NCI-H1694 treated with DMSO at 0.1 percent for 48 hours (cell line): ENCODE measurements at places on chromosomes 3 and 15.

DNA sequence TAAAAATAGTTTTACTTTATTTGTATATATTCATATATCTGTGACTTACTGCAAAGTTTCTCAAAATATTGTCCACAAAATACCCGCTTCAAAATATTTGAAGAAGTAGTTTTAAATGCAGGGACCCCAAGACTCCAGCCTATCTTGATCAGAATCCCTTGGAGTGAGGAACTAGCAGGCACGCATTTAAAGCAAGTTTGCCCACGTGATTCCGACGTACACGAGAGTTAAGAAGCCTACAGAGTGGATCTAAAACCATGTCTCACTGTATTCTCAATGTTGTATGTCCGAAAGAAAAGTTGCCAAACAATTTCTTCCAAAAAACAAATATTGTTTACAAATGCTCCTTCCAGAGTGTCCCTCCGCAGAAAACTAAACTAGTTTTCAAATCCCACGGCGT, 1.7 kb downstream of the GABRB3 start:
- no peak for DNase-seq

- DNase-seq, result no peak
Measured at GRCh38 chr15:68428431-68428940, 3.5 kb downstream of the ITGA11 start.

- DNase-seq, result no peak
Measured at GRCh38 chr15:68220489-68220888, 9.0 kb downstream of the CLN6 start.

GRCh38 chr15:88664151-88664778, 25.4 kb downstream of the ISG20 start:
- DNase-seq, result no peak

DNA sequence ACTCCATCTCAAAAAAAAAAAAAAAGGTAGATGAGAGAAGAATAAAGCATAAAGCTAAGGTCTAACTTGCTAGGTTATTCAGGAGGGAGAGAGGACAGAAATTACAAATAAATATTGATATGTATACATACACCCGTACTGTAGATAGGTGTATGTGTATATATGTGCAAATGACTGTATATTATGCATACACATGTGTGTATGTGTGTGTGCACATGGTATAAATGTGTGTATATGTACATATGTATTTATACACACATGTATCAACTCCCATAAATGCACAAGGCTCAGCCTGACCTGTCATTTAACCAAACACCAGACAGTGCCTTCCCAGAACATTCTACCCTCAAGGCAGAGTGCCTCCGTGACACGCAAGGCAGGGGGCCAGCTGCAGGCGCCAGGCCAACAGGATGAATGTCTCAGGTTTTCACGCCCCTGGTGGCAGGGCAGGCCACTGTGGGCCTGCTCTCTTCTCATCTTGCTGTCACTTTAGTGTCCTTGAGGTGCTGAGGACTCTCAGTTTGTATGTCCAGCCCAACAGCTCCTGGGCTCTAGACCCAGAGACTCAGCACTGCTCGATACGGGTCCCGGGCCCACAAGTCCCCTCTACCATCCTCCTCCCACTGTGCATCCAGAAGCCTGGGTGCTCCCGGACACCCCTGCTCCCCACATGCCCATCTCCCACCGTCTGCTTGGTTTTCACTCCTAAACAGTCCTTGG, 40.4 kb downstream of the TM2D3 start:
- DNase-seq, result no peak

DNA sequence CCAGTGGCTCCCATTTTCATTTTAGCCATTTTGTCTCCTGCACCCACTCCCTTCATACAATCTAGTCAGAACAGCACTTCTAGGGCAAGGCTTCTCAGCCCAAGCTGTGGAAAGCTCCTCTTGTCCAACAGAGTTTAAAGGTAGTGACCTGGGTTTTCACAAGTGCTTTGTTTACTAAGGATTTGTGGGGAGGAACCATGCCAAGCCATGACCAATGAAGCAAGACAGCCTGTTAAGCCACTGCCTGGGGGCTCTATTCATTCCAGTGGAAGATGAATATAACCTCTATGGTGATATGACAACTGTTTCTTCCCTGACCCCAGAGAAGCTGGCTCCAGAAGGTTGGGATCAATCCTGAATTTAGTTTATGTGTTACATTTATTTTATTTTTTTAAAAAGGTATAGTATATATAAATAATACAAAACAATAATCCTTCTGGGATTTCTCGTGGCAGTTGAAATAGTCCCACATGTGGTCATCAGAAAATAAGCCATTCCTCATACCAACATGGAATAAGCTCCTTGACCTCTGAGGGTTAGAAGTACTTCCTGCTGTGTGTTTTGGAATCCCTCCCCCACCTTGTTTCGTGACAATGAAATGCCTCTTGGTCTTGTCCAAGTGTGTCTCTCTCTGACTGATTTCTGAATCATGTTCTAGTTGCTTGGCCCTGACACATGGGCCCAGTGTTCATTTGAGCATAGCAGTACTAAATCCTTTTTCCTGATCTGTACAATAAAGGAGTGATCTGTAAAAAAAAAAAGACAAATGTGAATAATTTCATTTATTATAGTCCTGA, 13.3 kb upstream of the THUMPD3 start:
- DNase-seq, result no peak

DNA sequence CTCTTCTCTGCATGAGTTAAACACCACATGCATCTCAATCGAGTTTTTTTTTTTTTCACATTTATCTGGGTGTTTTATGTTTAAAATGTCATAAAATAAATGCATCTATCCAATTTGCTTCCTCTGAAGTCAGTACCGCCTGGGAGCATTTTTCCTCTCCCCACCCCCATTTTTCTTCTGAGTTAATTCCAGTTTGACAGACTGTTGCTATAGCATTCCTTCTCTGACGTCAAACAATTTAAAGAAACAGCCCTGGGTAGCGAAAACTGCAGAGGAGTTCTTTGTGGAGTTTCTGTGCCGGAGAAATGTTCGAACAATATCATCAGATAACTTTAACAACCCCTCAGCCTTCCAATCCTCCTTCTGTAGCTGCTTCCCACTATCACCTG, 900 bp upstream of the GNB4 start:
- no peak for DNase-seq

DNA sequence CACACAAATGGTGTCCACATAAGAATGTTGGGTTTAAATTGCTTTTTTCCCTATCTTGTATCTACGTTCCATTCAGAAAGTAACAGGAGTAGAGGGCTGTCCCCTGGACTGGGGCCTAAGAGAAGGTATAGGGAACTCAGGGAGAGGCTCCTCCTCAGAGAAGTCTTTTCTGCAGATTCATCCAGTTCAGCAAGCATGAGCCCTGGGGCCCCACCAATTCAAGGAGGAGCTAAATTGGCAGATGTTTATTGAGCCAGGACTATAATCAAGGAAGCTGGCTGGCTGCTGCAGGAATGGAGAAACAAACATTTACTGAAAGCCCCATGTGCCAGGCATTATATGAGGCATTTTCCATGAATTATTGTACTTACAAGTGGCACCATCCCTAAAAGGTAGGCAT, 22.1 kb upstream of the LARS2 start:
- no peak for DNase-seq

GRCh38 chr3:115536171-115536570, 87.1 kb upstream of the GAP43 start:
- DNase-seq, result no peak

GRCh38 chr3:161171639-161172552, 49.2 kb upstream of the NMD3 start:
- DNase-seq, result no peak

GRCh38 chr3:194255252-194256039, 95.7 kb downstream of the CPN2 start:
- no peak for DNase-seq

DNA sequence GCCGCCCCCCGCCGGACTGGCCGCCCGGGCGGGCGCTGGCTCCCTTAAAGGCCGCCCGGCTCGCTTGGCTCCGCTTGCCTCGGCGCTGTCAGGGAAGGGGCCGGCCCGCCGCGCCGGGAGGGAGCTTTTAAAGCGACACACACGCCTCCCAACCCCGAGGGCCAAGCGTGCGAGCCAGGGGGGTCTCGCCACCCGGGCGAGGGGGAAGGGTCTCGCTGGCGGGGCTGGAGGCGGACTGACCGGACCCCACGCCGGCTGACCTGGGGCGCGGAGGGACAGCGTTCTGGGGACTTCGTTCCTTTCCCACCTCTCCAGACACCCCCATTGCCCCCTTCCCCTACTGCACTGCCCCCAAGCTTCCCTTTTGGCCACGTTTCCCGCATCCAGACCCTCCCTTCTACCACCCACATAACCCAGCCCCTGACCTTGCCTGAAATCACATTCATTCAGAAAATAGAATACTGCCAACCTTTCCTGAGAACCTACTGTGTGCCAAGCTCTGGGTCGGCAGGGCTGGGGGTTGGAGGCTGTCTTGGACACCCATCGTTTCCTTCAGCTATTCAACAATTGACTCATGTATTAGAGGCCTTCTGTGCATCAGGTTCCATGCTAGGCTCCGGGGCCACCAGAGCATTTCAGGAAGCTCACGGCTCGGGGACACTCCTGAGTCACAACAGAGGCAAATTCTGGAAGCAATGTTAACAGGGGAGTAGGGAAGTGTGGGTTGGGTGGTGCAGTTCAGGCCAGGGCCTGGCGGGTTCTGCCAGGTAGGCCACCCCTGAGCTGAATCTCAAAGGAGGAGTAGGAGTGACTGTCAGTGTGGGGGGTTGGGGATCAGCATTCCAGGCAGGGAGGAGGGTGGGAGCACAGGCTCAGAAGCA, at the start of gene INSYN1:
INSYN1 (minus strand) TSS at position 102 of the 881 bp plus-strand sequence. CDS start 2,221 bp downstream, outside the sequence.
- DNase-seq, result no peak

DNA sequence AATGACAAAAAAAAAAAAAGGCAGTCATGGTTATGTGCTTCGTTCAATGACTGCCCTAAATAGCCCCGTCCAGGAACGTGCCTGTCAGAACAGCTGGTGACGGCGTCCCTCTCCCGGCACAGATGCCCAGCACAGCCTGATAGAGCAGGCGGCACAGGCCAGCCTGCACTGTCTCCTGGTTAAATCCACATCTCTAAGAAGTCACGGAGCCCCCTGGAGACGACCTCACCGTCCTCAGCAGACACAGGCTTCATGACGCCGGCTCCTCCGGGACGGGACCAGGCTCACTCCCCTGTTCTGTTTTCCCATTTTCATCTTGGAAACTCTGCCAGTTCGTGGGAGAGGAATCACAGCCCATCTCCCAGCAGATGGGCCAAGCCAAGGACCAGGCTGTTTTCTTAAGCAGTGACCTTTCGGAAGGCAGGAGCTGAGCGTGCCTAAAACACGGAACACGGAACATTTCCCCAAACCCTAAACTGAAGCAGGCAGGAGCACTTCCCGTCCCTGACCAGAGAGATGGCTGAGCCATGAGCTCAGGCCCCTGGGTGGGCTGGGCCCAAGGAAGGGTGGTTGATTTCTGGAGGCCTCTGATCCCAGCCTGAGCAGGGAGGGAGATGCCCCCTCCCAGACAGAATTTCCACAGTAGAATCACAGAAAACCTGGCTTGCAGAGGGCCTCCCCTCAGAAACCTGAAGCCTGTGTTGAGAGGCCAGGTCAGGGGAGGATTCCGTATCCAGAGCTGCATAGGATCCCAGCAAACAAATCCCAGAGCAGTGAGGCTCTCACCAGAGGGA, 35.9 kb downstream of the ADCY5 start:
- DNase-seq, result peak; percentile 49

- no peak for DNase-seq
Measured at GRCh38 chr3:177061369-177061768, 135.9 kb downstream of the TBL1XR1 start.

GRCh38 chr3:172029425-172030098, 9.8 kb upstream of the FNDC3B start:
- no peak for DNase-seq

- no peak for DNase-seq
Measured at GRCh38 chr15:78360958-78361718, 21.0 kb downstream of the CRABP1 start.

- no peak for DNase-seq
Measured at GRCh38 chr15:37107071-37107743, 6.9 kb upstream of the MEIS2 start.

DNA sequence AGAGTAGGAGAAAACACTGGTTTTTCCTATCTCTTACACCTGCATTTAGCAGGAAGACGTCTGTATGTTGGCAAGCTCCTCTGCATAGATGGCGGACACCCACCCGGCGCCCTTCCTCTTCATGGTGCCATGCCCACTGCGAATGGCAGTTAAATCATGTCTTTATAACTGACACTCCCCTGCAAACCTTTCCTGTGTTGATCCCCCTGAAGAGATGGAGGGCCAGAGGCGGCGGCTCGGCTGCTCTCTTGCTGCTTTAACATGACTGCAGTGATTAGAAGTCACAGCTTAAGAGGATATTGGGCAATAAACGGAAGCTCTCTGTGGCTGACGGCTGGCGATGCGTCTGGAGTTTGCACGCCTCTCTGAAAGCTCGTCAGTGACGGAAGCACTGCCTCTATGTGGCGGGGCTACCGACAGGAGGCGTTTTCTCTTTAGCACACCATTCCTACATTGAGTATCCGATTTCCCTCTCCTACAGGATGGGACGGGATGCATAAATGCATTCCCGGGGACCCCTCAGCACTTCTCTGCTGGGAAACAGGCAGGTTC, 25.5 kb upstream of the SNRPA1 start:
- peak; percentile 6 for DNase-seq

GRCh38 chr3:194257151-194257621, 93.9 kb downstream of the CPN2 start:
- DNase-seq, result no peak

DNA sequence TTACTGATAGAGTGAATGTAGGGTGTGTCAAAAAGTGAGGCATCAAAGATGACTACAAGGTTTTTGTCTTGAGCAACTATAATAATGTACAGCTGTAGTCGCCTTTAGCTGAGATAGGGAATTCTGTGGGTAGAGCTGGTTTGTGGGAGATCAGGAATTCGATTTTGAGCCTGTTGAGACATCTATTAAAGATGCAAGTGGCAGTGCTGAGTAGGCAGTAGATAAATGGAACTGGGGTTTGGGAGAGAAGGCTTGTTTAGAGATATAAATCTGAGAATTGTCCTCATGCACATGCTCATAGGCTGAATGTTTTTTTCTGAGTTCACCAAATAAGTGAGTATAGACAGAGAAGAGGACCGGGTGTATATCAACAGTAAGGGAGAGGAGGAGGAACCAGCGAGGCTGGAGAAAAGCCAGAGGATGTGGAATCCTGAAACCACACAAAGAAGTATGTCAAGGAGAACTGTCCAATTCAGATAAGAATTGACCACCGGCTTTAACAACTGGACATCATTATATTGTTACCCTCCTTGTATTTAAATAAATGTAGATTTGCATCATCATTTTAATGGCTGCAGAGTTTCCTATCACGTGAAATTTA, 146.0 kb upstream of the TNIK start:
- DNase-seq, result no peak

- DNase-seq, result no peak
Measured at GRCh38 chr3:85387913-85388505, 429.2 kb downstream of the CADM2 start.

DNA sequence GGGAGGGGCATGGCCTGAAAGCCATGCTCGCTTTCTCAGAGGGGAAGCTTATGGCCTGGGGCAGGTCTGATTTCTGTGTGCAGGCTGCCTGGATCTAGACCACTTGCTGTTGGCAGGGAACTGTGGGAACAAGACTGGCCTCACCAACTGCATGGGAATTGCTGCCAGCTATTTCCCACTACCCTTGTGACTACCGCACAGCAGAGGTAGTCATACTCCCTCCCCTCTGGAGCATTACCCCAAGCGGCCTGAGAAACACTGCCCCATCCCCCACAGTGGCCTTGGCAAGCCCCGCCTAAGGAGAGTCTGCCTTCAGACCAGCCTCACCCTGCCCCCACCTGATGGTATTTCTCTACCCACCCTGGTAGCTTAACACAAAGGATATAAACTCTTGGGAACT, 199.4 kb upstream of the CADM2 start:
- no peak for DNase-seq
